ENCODE measurements at places on chromosomes 11 and 22. TPM values are rescaled to one million over a fixed set of nuclear protein-coding genes. Genes with fewer than 3 reads are reported as not detected.

The KMT2A gene
- 72.2 TPM for total RNA-seq

The CHRDL2 gene
- 0.16 TPM for total RNA-seq

DNA sequence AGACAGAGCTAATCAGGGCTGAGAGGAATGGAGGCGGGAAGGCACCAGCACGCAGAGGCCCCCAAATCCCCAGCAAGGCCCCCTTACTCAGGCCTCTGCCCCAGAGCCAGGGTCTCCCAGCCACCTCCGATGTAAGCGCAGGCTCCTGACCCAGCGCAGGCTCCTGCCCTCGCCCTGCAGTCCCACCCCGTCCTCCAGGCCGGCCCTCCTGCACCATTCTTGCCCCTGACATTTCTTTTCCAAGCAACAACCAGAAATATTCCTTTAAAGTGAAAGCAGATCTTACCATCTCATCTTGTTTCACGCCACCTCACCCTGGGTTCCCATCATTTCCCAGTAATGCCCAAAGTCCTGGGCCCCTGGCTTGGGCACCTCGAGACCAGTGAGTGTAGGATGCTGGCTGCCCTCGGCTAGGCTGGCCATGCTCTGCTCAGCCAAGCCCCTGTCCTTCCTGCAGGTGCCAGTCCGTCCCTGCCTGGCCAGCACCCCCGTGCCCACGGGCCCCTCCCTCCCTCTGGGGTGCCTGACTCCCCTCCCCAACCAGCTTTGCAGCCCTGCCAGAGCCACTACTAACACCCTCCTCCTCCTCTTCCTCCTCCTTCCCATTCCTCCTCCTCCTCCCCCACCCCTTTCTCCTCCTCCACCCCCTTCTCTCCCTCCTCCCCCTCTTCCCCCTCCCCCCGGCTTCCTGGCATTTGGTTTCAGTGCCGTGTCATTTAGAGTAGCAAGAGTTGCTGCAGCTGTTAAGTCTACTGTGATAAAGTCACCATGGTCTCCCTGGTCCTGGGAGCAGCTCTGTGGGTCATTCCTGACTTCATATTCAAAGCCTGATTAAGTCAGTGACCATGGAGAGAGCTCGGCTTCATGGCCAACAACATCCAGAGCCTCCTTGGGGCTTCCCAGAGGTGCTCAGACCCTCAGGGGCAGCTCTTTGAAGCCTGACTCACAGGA is 78.7 kb downstream of the PIWIL3 start:
- no peaks in the 10 kb centered on the region for H3K27me3 ChIP-seq
- H3K27ac ChIP-seq: peak overlapping the region; percentile 91
- DNase-seq: peak; percentile 71
- peaks cover 48% of the 10 kb centered on the region for H3K4me1 ChIP-seq

- no peak overlapping the region for H3K27ac ChIP-seq
- no peak overlapping the region for H3K4me3 ChIP-seq
- H3K36me3 ChIP-seq: no peaks in the 10 kb centered on the region
- DNase-seq: peak; percentile 25
Observed at GRCh38 chr11:28343304-28344233, 235.4 kb downstream of the METTL15 start.

DNA sequence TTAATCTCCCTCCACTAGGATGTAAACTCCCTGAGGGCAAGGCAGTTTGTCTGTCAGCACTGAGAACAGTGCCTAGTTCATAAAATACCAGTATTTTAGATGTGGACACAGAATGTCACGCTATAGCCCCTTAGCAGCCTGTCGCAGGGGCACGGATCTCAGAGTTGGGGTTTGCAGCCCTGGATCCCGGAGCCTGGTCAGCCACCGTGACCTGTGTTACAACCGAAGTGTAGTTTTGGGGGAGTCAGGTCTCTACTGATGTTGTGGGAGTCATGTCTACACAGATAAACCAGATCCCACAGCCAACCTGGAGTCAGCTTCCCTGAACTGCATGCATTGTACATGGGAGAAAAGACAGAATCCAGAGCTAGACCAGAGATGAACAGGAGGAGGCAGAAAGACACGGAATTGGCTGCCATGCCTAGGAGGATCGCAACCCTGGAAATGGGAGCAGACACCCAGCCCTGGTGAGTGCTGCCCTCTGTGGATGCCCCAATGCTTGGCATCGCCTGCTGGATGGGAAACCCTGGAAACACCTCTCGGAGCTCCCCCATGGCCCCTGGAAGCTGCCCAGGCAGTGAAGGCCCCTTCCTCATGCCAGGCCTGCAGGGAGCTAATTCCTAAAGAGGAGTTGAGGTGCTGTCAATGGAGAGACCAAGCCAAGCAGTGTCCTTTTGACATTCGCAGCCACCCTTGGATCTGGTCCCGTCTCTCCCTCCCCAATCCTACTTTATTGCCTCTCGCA is 851.3 kb downstream of the TBC1D22A start:
- no peak overlapping the region for H3K27ac ChIP-seq
- H3K4me3 ChIP-seq: no peak overlapping the region
- H3K4me1 ChIP-seq: no peaks in the 10 kb centered on the region

DNA sequence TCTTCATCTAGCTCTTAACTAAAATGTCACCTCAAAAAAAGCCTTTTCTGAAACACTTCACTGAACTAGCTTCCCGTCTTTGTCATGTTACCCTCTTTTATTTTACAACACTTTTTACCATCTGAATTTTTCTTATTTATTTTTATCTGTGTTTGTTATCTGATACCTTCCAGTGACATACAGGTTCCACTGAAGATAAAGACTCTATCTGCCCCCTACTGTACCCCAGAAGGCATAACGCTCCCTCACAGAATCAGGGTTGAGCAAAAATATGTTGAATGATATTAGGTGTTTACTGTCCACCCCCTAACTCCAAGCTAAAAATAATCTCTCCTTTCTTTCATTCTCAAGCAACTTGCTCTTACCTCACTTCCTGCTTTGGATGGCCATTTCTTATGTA is 654.2 kb downstream of the NELL1 start:
- H3K27ac ChIP-seq: no peak overlapping the region
- peaks cover 16% of the 10 kb centered on the region for H3K4me1 ChIP-seq
- 0 out of 2 replicates have a peak, but pooled peaks cover 3% of the 10 kb centered on the region for H3K36me3 ChIP-seq

GRCh38 chr11:100777103-100777502 is 90.0 kb downstream of the ARHGAP42 start:
- H3K4me3 ChIP-seq: no peak overlapping the region
- no peak overlapping the region for H3K27ac ChIP-seq
- H3K27me3 ChIP-seq: no peaks in the 10 kb centered on the region
- DNase-seq: no peak
